ENCODE measurements at places on chromosomes 12 and 14.
A peak's percentile ranks its signal among the peaks of the same experiment; 100 is the strongest.

DNA sequence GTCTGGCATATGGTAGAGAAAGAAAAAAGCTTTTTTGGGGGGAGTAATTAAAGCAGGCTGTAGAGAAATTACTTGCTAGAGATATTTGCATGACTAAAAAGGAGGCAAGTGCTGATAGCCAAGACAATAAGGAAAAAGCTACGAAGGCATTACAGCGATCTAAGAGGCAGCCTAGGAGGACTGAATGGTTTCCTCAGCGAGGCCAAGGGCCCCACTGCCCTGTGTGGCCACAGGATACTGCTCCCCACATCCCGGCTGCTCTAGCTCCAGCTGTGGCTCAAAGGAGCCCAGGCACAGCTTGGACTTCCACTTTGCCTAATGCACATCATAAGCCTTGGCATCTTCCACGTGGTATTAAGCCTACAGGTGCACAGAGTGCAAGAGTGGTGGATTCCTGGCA lies 53.6 kb downstream of the LRRIQ1 start:
- DNase-seq: no peak

DNA sequence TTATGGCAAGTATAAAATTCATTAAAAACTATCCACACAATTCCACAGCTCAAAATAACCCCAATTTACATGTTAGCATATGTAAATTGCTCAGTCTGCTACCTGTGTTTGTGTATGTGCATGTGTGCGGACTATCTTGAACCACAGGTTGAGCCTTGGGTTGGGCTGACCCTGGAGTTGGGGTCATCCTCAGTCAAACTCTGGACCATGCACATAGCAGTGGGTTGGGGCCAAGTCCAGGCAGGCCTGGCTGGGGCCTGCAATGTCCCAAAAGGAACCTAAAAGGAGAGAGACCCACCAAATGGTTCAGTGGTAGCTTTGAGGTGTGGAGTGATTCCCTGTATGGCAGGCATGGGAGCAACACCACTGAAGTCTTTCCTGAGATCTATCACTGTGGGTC lies 156.1 kb downstream of the FOXN3 start:
- DNase-seq: no peak

DNA sequence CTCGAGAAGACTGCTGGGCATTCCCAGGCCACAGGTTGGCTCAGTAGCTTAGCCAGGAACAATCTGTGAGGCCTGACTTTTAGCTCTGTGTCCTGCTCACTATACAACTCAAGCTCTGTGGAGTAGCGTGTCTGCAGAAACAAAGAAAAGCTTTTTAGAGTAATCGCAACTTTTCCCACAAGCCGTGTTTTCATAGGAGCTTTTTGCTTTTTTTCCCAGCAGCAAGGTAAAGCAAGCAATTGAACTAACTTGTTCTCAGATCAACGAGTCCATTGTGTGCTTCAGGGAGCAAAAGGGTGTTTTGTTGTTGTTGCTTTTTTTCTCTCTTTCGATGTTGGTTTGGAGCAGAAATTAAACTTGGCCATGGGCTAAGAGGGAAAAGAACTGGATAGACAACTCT lies 97.3 kb upstream of the BCL2L14 start:
- no peak for DNase-seq

DNA sequence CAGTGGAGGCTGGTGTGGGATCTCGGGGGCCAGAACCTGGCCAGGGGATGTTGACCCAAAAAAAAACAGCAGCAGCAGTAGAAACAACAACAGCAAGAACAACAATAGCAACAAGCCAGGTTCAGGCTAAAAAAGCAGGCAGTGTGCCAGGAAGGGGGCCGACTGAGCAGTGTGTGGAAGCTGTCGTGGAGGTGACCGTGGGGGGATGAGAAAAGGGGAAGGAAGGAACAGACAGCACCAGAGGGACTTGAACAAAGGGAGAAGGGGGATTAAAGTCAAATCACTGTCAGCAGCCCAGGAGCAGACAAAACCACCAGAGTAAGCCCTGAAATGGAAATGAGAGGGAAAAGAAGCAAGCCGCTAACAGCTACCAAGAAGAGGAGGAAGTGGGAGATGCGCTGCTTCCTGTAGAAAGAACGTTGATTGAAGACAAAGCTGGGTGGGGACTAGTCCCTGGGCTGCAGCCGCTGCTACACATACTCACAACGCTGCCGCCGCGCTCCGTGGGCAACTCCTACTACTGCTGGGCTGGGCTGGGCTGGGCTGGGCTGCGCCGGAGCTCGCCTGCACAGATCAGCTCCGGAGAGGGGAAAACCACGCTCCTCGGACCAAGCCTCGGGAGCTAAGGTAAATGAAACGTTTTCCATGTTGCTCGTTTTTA lies at the start of gene GNG2:
Gene GNG2, plus strand, starts transcription at position 449 of the 661 bp plus-strand sequence. CDS start 90,067 bp downstream, outside the sequence.
- DNase-seq: no peak

DNA sequence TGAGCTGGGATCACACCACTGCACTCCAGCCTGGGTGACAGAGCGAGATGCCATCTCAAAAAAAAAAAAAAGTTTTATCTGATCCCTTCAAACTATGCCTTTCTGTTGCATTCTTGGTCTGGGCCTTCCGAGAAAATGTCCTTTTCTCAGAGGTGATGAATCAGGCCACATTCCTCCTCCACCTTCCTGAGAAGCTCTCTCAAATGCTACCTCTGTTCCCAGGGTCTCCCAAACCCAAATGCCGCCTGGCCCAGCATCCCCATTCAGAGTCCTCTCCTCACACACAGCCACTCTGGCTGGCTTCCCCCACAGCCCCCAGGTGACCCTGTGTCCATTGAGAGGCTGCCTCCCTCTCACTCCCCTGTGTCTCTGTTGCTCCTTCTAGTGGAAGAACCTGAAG lies 19.7 kb upstream of the TMED10 start:
- DNase-seq: no peak

GRCh38 chr14:45287610-45288009 lies 34.6 kb upstream of the MIS18BP1 start:
- DNase-seq: no peak

- no peak for DNase-seq
These were observed 3.0 kb downstream of the NAB2 start for GRCh38 chr12:57091638-57092528.

- DNase-seq: no peak
These were observed 6.0 kb downstream of the SIX6 start for GRCh38 chr14:60514741-60515491.

DNA sequence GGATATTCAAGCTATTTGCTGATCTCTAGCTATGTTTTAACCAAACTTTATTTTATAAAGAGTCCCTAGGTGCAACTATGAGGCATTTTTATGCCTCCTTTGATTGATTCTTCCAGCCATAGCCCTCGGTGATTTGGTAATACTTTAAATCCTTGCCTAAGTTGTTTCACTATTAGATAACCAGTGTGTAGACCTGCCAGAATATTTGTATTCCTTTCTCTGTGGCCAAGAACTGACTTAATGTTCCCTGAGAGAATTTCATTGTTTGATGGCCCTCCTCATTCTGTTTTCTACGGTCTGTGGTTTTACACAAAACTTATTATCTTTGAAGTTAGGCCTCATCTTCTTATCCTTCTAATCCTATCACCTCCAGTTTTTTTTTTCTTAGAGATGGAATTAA lies 109.7 kb upstream of the MDGA2 start:
- DNase-seq: no peak

DNA sequence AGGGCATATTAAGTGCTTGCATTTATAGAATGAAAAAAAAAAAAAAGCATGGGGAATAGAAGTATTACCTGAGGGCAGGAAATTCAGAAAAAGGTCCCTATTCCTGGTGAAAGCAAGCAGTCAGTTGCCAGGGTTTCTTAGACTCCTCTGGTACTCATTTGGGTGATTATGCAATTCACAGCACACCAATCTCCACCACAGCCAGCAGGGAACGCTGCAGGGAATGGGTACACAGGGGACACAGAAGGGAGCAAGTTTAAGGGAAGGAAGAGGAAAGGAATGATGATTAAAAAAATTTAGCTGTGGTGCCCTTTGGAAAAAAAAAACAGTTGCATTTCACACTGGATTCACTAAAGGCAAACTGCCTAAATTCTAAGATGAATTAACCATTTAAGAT lies 14.2 kb downstream of the BLTP3B start:
- no peak for DNase-seq

DNA sequence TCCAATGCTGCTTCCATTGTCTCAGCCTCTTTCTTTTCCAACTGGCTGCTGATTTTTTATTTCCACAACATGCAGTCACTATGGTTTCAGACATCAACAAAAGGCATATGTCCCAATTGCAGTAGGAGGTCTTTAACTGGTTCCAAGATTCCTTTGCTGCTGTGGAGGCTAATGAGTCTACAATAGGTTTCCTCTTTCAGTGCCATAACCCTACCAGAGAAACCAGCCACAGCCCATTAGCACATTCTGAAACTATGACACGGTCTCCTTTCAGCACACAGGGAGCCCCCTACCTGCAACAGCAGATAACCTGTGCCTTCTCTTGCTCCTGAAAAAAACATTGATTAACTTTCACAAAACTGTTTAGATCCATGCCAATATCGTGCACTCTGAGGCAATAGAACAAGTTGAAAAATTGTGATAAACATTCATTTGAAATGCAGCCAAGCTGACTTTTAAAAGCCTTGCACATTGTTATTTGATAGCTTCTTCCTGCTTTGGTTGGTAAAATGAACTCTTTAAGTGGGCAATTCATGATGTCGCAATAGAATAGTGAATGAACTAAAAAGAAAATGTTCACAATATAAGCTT lies 32.4 kb downstream of the PLEKHG7 start:
- peak; percentile 98 for DNase-seq

DNA sequence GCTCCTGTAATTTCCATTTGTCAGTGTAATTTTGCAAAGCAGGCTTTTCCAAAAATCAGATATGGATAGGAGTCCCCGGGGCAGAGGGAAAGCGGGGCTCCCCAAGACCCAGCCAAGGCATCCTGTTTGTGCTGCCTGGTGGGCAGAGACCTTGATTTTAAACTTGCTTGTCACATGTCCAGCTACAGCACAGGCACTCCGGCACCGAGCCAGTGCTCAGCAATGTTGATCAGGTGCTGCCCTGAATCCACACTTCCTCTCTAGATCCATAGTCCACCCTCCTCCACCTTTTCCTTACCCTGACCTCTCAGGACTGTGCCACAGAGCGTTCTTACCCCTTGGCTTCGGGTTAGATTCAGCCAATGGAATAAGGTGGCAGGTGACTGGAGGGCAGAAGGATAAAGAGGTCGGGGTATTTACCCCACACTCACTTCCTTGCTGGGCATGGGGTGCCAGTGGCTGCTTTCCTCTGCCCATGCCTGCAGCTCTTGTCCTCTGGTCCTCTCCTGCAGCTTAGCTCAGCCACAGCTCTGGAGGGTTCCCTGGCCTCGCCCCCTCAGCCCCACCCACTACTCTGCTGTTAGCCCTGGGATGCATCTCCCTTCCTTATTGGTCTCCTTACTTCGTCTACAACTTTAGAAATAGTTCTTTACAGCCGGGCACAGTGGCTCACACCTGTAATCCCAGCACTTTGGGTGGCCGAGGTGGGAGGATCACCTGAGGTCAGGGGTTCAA lies 80.1 kb downstream of the IRF2BPL start:
- no peak for DNase-seq

GRCh38 chr12:87596636-87597035 lies 432.6 kb downstream of the C12orf50 start:
- DNase-seq: no peak

DNA sequence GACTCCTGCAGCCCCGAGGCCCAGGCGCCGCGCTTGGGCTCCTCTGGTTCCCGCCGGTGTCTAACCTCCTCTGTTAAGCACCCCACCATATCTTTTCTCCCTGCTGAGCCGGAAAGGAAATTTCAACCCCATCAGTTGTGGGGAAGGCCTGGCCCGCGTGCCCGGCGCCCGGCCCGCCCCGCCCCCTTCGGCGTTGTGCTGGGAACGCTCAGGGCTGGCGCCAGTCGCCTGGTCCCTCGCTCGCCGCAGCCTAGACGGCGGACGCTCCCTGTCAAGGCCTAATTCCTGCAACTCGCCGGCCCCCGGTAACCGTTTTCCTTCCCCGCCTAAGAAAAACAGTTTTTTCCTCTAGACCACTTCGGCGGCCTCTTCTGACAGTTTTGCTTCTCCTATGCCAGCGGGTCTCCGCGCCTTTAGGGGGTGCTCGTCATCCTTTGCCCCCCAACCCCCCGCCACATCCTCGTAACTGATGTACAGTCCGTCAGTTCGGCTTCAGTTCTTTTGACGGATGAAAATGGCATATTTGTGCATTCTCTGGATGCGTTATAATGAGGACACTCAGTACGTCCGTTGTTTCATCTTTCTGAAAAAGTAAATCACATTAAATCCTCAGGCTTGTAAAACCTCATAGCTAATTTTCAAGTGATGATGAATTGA lies 506 bp upstream of the NAP1L1 start:
- peak; percentile 20 for DNase-seq

GRCh38 chr14:90277581-90278198 lies 21.3 kb downstream of the PSMC1 start:
- DNase-seq: no peak

DNA sequence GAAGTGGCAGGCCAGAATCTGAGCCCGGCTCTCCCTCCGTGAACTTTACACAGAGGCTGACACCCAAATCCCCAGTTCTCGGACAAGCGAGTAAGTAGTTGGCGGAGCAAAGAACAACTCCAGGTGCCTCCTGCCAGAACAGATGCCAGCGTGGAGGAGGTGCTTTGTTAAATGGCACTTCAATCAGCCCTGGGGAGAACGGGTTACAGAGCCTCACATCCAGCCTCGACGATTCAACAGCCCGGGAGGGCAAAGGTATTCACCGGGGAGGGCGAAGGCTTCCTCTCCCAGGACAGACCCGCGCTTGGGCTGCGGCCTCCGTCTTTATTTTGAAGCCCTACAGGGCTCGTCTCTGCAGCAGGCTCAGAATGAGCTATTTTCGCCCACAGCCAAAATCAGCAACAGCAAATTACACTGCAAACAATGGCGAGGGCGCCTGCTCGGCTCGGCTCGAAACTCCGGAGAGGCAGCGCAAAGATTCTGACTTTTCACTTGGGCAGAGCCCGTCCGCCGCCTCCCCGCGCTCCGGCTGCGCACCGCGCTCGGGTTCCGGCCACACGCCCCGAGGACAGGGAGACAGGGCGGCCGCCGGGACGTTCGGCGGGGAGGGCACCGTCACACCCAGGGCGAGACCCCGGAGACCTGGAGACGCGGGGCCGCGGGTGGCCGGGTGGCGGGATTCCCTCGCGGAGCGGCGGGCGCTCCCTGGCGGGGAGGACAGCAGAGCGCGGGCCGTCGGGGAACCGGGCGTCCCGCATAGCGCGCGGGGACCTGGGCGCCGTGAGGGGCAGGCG lies 811 bp downstream of the TMCC3 start:
- DNase-seq: no peak

DNA sequence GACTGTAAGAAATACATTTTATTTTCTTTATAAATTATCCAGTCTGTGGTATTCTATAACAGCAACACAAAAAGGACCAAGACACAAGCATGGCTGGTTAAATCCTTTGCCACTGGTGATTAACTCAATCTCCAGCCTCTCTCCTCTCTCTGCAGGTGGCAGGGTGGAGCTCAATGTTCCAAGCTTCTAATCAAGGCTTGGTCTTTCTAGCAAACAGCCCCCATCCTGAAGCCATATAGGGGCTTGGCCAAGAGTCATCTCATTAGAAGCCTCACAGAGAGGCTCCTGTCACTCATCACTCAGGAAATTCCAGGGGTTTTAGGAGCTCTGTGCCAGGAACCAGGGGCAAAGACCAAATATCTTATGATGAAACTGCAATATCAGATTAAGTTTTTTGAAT lies 12.0 kb downstream of the C12orf75 start:
- no peak for DNase-seq

- no peak for DNase-seq
These were observed 36.9 kb upstream of the NCOR2 start for GRCh38 chr12:124604264-124604680.

Data from astrocyte of the cerebellum (primary cell).